ENCODE measurements at places on chromosomes 4 and X.

GRCh38 chr4:139692309-139693012 lies 26.8 kb downstream of the MGST2 start:
- no peak for DNase-seq

GRCh38 chr4:84672177-84672576 lies 89.2 kb downstream of the CDS1 start:
- no peak for DNase-seq

DNA sequence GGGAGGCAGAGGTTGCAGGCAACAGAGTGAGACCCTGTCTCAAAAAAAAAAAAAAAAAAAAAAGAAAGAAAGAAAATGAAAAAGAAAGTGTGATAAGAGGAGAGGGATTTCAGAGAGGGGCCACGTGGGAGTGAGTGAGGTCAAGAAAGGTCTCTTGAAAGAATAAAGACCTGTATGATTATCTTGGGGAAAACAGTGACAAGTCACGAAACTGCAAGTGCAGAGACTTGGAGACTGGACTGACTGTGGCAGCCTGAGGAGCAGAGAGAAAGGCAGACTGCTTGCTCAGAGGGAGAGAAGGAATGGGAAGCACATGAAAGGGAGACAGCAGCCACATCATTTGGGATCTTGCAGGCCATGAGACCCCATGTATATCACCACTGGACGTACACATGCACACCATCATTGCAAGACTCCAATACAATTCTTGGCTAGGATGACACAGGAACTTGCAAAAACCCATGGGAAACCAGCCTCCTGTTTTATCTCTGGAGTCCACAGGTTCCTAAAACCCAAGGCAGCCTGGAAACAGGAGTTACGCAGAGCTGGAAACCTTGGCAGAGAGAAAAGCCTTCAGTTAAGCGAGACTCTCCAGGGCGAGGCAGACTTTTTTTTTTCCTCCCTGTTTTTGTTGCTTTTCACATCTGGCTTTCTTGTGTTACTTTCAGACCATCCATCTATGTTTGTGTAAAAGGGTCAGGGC lies 207.0 kb upstream of the TBL1X start:
- DNase-seq, result peak; percentile 5

- no peak for DNase-seq
Observed at GRCh38 chr4:113173793-113174264, 124.4 kb downstream of the ANK2 start.

DNA sequence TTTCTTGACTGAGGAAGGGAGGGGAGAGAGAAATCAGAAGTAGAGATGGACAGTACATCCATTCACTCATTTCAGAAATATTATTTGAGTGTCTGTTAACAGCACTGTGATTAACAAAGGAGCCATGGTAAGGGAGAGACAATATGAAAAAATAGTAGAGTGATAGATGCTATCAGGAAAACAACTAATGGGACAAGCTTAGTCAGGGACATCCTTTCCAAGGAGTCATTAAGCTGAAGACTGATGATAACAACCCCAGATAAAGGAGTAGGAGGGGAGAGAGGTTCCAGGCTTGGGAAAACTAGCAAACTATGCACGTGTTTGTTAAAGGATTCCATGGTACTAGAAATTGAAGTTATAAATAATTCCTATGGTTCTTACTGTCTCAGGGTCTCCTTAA lies 122.2 kb downstream of the CBR4 start:
- no peak for DNase-seq

DNA sequence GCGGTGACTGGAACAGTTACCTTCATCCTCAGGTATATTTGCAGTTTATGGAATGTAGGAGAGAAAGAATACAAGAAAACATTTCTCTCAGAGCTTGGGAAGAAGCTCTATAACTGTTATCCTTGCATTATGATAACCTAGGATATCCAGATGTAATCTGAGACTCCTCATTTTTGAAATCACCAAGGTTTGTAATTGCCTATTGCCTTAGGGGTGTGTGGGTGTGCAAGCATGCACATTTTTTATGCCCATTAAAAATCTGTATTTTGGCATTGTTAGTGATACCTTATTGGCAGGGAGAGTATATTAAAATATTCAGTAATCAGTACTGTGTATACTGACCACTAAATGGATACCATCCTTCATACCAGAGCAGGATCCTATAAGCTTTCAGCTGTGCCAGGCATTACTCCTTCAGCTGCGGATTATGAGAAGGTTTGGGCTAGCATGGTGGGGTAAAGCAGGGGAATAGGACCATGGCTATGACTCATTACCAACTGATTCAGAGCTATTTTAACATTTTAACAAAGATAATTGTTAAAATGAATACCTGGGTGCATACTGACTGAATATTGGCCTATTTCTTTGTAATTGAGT lies 8.3 kb downstream of the SEC24B start:
- no peak for DNase-seq

DNA sequence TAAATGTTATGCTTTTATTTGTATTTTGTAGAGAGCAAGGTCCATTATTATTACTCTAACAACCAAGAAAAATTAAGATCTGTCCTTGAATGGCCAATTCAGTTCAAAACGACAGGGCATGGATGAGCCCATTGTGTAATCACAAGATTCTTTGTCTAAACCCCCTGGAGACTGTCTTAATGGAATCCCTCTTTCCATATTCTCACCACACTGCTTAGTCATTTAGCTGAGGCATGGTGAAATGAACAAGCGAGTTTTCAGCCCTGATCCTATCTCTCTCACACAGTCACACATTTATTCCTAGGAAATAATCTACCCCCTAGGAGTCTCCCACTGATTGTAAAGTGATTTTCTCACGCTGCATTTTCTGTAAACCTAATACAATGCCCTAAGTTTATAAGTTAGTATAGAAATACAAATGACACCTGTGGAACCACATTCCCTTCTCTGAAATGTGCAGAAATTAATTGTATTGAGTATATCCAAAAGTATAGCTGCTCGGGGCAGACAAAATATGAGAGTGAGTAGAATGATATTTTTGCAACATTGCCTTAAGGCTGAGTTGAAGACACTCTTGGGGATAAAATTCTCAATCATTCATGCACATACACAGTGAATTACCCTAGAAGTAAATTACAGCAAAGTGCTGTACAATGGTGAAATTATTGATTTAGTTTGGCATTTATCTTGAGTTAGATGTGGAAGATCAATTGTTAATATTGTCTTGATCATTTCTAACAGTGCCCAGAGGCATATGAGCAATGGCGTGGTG lies 119.7 kb upstream of the PCDH7 start:
- DNase-seq, result no peak

- DNase-seq, result no peak
Observed at GRCh38 chrX:147958291-147958690, 22.8 kb upstream of the FMR1NB start.

- no peak for DNase-seq
Observed at GRCh38 chr4:90137555-90137954, 10.4 kb downstream of the CCSER1 start.

DNA sequence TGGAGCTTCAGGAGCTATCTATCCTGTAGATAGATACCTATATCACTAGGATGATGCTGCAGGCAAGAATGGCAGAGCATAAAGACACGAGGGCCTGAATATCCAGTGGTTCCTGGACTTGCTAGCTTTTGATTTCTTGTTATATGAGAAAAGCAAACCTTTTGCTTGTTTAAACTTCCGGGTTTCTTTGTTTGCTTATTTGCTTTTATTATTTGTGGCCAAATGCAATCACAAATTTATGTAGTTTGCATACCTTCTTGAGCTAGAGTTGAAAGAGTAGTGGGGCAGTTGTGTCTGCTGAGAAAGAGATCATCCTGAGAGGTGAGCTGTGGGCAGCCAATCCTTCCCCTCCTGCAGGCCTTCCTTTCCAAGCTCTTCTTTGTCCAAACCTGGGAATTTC lies 245.7 kb downstream of the AR start:
- no peak for DNase-seq

Measured in activated naive CD8-positive, alpha-beta T cell treated with anti-CD3 and anti-CD28 coated beads, Interleukin-2, amount 50 U/mL, for 24 hours (primary cell).